G401 (cell line): ENCODE measurements at places on chromosomes 13 and 19.
A peak's percentile ranks its signal among the peaks of the same experiment; 100 is the strongest.

DNA sequence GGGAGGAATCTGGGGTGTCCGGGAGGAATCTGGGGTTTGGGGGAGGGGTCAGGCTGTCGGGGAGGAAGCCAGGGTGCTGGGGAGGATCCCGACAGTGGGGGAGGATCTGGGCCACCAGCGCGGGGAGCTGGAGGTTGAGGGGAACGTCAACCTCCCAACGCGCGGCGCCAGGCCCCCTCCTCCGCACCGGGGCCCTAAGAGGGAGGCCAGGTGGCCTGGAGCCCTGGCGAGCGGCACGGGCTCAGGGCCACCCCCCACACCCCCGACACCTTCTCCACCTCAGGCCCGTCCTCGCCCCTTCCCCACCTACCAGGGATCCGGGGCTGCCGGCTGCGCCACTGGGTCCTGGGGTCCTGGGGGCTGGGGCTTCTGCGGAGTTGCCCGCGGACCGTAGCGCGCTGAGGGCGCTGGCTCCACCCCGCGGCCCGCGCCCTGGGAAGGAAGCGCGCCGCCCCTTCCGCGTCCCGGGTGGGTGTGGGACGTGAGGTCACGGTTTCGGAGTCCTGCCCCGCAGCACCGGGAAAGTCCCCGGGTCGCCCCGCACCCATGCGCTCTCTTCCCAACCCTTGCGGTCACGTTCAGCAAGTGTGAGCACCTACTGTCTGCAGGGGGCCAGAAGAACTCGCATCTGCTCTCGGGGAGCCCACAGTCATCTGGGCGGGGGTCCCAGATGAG, at the start of gene TICAM1:
TSS of gene TICAM1 (minus strand) at position 409 of the 675 bp plus-strand sequence. CDS start 13,335 bp downstream, outside the sequence.
- no peak for DNase-seq

DNA sequence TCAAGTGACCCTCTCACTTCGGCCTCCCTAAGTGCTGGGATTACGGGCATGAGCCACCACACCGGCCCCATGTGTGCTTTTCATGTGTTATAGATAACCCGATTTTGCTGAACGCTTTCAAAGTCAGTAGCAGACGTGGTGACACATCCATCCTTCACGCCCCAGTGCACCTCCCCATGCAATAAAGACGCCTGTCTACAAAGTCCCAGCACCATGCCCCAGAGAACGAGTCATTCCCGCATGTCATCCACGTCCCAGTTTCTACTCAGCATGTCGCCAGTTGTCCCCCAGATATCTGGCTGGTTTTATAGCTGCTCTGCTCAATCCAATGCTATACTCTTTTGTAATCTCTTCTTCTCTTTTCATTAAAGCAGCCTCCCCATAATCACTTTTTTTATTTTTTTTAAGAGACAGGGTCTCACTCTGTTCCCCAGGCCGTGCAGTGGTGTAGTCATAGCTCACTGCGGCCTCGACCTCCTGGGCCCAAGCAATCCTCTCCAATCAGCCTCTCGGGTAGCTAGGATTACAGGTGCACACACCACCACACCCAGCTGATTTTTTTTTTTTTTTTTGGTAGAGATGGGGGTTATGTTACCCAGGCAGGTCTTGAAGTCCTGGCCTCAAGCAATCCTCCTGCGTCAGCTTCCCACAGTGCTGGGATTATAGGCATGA, 42.5 kb downstream of the DNM2 start:
- peak; percentile 84 for DNase-seq

GRCh38 chr13:31970231-31970930, 61.2 kb upstream of the FRY start:
- no peak for DNase-seq

DNA sequence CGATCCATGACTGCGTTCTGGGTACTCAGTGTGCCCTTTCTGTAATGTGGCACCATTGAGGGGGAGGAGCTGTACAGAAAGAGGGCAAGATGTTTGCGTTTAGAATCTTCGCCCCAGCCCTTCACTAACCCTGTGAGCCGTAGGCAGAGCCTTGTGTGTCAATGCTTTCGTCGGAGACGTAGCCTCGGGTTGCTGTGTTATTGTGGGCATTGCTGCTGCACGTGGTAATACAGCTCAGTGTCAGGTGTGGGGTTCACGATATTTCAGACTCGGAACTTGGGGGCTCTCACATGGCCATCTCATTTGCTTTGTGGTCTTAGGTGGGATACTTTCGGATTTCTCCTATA, 6.1 kb downstream of the RPS9 start:
- DNase-seq: no peak

DNA sequence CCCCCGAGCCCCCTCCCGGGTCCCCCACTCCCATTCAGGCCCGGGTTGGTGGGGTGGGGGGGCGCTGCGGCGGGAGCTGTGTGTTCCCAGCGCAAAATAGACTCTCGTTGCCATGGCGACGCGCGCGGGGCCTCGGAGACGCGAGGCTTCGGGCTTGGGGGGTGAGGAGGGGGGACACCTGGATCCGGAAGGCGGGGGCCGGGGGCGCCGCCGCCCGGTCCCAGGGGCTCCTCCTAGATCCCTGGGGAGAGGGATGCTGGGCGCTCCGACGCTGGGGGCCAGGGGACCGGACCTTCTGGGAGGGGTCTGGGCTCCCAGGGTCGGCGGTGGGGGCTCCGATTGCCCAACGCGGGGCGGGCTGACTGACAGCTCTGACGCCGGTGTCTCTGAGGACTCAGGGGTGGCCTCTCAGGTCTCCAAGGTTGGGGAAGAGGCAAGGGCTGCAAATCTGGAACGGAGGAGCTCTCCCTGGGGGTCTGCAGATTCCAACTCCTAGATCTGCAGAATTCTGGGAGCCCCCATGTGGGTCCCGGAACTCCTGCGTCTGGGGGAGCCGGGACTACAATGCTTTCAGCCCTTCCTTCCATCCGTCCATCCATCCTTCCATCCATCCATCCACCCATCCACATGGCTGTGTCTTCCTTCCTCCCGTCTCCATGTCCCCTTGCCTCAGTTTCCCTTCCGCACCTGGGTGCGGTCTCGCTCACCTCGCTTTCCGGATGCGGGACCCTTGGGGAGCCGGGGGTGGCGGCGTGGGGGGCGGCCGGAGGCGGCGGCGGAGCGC, 9.1 kb upstream of the SHISA7 start:
- peak; percentile 67 for DNase-seq

DNA sequence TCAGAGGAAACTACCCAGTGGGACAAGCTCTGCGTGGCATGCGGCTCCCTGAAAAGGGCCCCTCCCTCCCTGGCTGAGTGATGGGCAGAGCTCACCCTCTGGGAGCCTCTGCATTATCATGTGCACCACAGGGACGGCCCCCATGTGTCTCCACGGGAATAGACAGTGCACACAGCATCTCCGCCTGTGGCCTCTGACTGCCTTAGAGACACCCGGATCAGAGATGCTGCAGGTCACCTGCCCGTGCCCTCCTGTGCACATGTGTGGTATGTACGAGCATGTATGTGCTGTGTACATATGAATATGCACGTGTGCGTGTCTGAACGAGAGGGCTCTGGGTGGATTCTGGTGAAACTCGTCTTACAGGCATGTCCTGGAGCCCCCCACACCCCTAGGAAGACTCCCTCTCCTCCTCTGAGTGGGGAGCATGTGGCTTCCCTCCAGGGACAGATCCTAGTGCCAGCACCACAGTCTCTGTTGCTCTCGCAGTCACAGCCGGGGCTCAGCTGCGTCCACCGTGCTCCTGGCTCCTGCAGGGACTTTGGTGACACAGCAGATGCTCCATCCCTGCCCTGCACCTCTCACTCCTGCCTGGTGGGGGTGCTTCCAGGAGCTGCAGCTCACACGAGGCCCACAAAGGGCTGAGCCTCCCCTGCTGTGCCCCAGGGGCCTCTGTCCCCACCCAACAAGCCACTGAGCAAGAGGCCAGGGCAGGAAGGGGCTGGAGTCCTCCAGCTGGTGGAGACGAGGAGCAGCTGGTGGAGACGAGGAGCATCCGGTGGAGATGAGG, 19.6 kb downstream of the C13orf46 start:
- DNase-seq: no peak

DNA sequence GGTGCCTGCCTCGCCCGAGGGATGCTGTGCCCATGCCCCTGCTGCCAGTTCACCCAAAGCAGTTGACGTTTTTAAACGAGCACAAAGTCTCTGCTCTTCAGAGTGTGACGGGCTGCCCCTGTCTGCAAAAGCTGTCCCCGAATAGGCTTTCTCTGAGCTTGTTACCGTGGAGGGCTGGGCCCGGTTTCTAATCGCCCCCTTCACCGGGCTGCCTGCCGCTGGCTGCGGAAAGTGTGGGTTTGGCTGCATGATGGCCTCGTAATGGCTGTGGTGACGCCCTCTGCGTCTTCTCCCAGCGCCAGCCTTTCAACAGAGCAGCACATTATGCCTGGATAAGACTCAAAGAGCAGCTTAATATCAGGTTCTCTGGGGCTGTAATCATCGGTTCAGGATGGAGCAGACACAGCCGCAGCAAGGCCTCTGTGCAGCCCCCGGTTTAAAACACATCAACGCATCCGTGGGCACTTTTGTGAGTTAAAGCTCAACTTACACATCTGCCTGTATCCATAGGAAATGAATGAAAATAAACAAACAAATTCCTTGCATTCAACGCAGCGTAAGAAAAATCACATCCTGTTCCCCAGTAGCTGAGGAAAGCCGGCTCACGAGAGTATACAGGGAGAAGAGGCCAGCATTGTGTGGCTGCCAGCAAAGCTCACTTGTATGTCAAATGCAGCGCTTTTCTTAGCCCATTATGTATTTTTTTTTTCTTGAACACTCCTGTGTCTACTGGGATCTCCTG, 166.4 kb upstream of the SOX1 start:
- DNase-seq: no peak

DNA sequence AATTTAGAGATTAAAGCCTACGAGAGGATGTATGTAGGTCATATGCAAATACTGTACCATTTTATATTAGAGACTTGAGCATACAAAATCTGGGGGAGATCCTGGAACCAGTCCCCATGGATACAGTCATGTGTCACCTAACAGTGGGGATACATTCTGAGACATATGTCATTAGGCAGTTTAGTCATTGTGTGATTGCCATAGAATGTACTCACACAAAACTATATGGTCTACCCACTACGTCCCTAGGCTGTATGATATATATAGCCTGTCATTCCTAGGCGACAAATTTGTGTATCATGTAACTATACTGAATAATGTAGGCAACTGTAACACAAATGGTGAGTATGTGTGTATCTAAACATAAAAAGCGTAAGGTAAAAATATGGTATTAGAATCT, 62.8 kb downstream of the WDFY2 start:
- DNase-seq: no peak

DNA sequence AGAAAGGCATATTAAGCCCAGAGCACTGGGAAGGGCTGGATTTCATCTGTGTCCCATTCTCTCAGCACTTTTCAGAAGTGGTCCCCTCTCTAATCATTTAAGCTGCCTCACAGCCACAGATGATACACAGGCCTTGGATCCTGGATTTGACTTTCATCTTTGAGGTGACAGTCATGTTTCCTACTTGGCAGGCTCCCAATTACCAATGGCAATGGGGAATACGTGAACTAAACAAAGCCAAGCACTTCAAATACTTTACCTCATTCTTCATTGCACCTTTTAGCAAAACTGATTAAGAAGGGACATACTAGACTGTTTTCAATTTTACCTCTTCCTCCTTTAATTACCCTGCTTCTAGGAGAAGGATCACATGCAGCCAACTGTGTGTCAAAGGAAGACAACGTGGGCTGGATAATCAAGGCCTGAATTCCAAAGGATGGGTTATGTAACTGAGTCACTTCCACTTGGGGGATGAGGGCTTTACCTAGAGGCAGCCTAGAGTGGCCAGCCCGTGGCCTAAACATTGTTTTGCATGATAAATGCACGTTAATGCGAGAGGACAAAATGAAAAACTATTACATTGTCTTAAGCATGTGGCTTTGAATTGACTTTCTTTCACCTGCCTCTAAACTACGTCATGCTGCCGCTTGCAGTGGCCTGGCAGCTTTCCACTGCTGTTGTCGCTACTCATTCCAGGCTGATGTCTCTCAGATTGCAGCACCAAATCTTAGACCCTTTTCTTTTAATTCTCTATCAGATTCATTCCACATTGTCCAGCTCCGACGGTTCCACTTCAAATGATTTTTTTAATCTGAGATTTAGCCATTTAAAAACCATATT, 95.0 kb downstream of the KCTD12 start:
- peak; percentile 51 for DNase-seq

DNA sequence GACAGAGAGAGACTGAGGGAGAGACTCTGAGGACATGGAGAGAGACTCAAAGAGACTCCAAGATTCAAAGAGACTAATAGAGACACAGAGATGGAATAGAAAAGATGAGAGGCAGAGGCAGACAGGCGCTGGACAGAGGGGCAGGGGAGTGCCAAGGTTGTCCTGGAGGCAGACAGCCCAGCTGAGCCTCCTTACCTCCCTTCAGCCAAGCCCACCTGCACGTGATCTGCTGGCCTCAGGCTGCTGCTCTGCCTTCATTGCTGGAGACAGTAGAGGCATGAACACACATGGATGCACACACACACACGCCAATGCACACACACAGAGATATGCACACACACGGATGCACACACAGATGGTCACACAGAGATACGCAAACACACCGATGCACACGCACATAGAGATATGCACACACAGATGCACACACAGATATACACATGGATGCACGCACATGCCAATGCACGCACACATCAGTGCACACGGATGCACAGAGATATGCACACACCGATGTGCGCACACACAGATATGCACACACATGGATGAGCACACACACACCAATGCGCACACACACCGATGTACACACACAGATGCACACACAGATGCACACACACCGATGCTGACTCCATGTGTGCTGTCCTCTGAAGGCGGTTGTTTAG, 3.3 kb upstream of the F10 start:
- no peak for DNase-seq

DNA sequence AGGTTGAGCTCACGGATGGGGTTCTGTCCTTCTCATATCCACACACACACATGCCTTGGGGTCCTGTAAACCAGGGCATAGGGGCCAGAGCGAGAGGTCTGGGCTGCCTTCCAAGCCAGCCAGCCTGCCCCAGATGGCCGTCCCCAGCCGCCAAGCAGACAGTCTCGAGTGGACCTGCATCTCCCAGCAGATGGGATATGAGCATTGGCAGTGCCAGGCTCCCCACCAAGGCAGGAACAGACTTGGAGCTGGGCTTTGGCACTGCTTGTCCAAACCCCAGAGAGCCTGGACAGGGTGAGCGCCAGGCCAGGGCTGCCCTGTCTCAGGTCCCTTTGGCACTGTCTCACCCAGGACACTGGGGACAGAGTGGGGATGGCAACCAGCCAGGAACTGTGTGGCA, 130.4 kb downstream of the DPF1 start:
- peak; percentile 97 for DNase-seq

DNA sequence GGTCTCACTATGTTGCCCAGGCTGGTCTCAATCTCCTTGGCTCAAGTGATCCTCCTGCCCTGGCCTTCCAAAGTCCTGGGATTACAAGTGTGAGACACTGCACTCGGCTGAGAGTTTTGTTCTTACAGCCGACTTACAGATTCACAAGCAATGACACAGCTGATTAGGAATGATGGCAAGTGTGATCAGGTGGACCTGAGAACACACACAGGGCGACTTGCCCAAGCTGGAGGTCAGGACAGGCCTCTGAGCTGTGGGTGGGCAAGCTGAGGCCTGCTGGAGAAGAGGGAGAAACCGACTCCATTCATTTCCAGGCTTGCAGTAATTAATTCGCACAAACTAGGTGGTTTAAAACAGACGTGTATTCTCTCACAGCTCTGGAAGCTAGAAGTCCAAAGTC, 8.1 kb upstream of the ATG4D start:
- no peak for DNase-seq

DNA sequence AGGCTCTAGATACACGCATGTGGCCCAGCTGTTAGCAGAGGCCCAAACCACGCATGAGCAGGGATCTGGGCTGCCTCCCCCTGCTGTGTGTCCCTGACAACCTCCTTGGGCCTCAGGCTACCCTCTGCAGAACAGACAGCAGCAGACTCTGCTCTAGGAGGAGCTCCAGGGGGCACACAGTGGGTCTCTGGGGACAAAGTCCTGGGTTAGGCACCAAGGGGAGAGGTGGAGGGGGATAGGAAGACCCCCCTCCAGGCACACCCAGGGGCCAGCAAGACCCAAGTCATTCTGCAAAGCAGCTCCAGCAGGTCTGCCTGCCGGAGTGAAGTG, 8.0 kb downstream of the TINCR start:
- DNase-seq: no peak
